Caki2 (cell line): ENCODE measurements at places on chromosomes 7 and 10. TPM values are rescaled to one million over a fixed set of nuclear protein-coding genes. Genes with fewer than 3 reads are reported as not detected.

DNA sequence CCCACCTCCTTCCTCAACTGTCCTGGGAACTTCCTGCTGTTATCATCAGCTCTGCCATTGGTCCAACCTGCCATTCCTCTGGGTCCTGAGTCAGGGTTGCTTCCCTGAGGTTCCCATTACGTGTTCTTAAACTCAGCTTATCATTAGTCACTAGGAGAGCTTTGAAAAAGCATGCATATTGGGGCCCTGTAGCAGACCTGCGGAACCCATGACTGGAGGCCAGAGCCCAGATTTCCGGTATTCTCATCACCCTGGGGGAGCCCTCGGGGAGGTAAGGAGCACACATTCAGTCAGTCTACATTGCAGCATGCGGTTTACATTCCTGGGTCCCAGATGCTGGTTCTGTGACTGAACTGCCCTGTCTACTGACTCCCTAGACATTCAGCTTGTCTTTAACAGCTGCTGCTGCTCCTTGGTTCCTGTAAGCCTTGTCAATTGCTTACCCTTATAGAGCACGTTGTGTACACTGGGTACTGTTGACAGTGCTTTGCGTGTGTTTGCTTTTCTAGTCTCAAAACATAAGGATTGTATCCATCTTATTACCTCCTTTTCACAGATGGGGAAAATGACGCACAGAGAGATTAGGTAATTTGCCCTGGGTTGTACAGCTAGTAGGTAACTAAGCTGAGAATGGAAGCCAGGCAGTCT is 12.8 kb downstream of the CDHR3 start:
- no peak for DNase-seq

- DNase-seq: no peak
Observed at GRCh38 chr10:78148216-78148960, 114.7 kb downstream of the RPS24 start.

Gene CACNB2
- total RNA-seq: not detected in 2 replicates

Gene GDI2
- 380 and 392 TPM in 2 replicates for total RNA-seq

- no peak for DNase-seq
Observed at GRCh38 chr7:109178342-109178741, 608.7 kb downstream of the DNAJB9 start.

DNA sequence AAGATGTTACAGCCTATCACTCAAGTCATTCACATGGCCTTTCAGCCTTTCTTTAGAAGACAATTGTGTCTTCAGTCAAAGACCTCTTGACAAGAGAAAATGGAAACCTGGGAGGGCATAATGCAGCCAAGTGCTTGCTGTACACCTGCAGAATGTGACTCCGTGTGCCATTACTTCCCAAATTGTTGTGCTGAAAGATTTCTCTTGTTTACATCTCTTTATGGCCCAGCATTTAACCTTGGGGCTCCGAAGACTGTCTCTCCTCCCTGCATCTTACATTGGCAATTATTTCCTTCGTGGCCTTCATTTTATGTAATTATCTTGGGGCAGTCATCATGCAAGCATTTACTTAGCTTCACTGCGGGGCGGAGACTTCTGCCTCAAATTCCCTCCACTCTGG is 287.0 kb downstream of the TCF7L2 start:
- no peak for DNase-seq

GRCh38 chr7:100675581-100676350 is 2.2 kb downstream of the GNB2 start:
- DNase-seq: no peak

DNA sequence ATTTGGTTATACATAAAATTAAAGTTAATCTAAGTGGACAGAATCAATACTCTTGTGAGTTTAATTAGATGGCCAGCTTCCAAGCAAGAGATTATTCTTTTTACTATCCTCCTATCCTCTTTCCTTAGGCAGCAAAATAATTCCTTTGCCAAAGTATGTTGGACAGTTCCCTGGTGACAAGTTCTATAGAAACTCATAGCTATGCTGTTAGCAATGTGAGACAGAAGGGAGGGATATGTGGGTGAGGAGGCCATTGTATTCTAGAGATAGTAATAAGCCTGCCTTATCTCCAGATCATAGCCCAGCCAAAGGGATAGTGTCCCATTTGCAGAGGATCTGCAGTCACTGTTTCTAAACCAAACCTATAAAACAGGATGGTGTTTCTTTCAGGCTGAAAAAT is 181.6 kb upstream of the HDAC9 start:
- DNase-seq: no peak

DNA sequence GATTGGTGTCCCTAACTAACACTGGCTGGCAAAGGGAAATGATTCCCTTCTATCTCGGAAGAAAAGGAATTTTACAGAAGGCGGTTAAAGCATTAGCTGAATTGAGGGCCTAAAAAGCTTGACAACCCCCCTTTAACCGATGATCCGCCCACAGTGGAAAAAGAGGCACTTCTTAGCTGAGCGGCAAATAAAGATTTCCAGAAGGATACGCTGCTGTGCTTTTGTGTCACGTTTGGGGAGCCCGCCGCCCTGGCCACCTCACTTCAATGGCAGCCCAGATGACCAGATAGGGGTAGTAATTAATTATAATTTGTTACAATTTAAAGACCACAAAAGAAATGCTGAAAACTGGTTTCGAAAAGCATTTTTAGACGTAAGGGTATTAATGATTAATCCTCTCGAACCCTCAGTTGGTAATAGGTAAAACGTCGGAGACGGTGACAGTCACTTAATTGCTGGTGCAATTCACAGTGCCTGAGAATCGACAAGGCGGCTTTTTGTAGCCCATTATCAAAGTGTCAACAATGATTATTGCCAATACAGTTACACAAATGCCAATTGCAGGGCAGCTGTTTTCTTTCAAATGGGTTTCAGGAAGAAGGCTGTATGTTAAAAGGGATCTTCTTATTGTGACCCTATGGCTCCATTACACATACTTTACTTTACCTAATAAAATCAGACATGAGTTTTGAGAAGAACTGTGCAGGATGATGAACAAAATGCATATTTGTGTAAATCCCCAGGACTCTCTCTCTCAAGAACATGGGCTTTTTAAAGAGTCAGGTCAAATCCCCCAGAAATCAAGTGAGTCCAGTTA is 154.1 kb downstream of the PIP4K2A start:
- DNase-seq: no peak

GRCh38 chr7:97013134-97013844 is 7.9 kb downstream of the DLX6 start:
- DNase-seq: no peak

Gene SNCG
- total RNA-seq: 245 and 315 TPM in 2 replicates

- DNase-seq: peak; percentile 95
Observed at GRCh38 chr10:110495731-110496552, 1.8 kb upstream of the DUSP5 start.

- no peak for DNase-seq
Observed at GRCh38 chr10:130108934-130109604, 1.6 kb downstream of the C10orf143 start.

DNA sequence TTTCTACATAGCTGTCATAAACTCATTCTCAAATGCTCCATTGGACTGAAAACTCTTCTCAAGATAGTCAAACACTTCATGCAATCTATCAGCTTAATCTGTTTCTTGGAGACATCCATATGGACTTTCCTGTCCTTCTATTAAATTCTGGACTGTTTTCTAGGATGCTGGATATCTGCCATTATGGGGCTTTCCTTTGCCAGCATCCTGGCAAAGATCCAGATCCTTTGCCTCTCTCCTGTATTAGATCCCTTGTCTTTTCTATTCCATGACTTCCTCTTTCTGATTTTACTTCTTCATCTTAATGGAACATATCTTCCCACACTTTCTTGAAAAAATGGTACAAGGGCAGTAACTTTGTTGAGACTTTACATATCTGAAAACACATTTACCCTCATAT is 35.9 kb upstream of the SKAP2 start:
- DNase-seq: no peak

Gene INA
- not detected in 2 replicates for total RNA-seq

Gene EBF3
- not detected in 2 replicates for total RNA-seq

- peak; percentile 18 for DNase-seq
Observed at GRCh38 chr7:129122078-129122750, 22.3 kb upstream of the TSPAN33 start.

Gene TFAM
- total RNA-seq: 24.2 and 39.6 TPM in 2 replicates

Gene SYCE1
- not detected in 2 replicates for total RNA-seq
